ENCODE measurements at places on chromosomes 11 and 22.

DNA sequence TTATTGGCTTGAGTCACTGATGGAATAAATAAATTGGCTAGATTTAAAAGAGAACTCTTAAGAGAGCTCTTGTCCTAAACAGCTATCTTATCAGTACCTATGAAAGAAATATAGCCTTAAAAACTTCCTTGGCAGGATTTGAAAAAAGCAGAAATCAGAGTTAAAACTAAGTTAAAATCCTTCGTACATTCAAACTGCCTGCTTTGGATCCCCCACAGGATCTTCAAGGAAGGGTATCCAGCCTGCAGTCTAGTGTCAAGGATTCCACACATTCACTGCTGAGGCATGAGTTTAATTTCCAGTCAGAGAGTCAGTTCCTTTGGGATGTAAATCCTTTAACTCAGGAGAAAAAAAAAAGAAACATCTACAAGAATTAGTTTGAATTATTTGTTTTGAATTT is 242.9 kb upstream of the UBASH3B start:
- no peak for DNase-seq

- no peak for DNase-seq
Observed at GRCh38 chr11:1036303-1036923, at the start of gene MUC6. Gene MUC6, minus strand, starts transcription at chr11:1036718. Its CDS starts 63 bp downstream, at chr11:1036655.

GRCh38 chr11:65777821-65778361 is 2.9 kb downstream of the AP5B1 start:
- DNase-seq: no peak

DNA sequence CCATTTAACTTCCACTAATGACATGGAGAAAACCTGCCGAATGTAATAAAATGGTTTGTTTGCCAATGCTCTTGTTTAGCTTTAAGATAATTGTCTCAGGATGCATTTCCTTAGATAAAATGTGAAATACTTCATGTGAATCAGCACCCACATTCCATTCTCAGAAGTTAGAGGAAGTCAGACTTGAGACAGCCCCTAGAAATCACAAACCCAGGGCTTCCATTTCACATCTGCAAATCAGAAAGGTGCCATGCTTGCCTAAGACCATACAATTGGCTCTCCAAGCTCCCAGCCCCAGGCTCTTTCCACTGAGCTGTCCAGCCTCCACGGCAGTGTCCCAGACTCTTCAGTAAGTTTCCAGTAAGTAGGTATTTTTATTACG is 35.6 kb upstream of the ADORA2A start:
- no peak for DNase-seq

DNA sequence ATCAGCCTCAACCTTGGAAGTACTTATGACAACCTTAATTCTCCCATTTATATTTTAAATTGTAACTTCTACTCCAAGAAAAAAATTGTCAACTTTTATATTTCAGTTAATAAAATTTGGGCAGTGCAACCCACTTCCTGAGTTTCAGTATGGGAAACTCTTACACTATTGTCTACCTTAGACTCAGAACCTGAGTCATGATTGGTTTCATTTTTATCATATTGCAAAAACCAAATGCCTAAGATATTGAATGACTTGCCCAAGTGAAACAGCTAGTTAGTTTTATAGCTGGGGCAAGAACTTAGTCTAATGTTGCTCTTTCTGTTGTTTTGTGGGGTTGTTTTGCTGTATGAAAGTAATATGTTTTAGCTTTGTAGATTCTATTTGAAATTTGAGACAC is 334.0 kb upstream of the ARHGAP42 start:
- DNase-seq: no peak

DNA sequence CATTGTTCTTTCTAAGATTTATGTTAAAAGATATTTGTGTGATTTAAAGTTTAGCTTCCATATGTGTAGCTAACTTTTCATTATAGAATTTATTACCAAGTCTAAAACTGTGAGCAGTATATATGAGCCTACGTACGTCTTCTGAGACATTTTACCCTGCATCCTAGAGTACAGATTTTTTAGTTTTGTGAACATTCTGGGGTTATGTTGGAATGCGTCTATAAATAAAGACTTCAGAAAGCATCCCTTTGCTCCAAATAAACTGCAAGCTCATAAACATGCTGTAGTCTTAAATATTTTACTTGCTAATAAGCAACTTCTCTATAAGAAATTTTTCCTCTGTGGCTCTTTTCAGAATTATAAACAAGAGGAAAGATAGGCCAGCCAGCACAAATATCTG is 236.5 kb downstream of the DDX10 start:
- DNase-seq: no peak

GRCh38 chr11:70885281-70886231 is 366.8 kb downstream of the SHANK2 start:
- DNase-seq: no peak

DNA sequence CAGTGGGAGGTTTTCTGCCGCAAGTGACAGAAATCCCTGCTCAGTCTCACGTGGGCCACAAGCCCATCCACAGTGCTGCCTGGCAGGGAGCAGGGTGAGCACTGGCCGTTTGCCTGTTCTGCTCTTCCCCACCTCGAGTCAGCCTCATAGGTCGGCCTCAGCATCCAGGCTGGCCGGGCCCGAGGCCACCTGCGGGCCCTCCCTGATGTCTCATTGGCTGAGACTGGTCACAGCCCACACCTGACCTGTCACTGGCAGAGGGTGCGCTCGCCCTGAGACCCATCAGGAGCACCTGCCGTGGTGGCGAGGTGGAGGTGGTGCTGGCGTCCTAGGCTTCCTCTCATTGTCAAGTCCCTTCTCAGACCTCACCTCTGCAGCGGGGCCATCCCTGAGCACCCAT is 72.1 kb downstream of the ELFN2 start:
- DNase-seq: no peak

- DNase-seq: no peak
Observed at GRCh38 chr11:130118636-130119387, 40.8 kb upstream of the ST14 start.

DNA sequence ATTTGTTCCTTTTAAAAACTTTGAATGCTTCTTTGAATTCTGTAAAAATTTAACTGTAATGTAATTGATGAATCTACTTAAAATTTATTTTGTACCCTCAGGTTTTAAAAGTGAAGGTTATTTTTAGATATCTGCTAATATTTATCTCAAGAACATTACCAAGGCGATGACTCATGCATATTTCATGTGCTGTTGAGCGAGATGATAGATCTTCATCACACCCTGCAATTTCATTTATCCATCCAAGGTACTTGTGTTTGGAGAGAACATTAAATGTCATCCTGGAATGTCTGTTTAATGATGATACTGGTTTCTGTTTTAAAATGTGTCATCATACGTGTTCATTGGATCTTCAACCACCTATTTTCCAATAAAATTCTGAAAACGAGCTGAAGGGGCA is 6.7 kb upstream of the OOSP4A start:
- no peak for DNase-seq

DNA sequence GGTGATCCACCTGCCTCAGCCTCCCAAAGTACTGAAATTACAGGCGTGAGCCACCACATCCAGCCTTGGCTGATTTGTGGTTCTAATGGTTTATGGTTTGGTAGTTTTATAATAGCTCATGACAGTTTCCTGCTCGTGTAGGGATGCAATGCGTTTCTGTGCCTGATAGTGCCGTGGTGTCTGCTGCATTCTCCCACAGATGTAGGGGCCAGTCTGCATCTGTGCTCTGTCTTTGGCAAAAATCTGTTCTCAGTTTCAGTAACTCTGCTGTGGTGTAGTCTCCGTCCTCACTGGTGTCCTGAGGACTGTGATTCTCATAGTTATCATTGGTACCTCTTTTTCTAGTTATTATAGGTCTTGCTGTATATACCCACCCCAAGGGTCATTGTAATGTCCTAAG is 16.3 kb downstream of the ST14 start:
- DNase-seq: no peak
